ENCODE measurements at places on chromosomes 3 and 15.

GRCh38 chr3:194137506-194138474, 1.8 kb downstream of the HES1 start:
- DNase-seq = peak; percentile 26

DNA sequence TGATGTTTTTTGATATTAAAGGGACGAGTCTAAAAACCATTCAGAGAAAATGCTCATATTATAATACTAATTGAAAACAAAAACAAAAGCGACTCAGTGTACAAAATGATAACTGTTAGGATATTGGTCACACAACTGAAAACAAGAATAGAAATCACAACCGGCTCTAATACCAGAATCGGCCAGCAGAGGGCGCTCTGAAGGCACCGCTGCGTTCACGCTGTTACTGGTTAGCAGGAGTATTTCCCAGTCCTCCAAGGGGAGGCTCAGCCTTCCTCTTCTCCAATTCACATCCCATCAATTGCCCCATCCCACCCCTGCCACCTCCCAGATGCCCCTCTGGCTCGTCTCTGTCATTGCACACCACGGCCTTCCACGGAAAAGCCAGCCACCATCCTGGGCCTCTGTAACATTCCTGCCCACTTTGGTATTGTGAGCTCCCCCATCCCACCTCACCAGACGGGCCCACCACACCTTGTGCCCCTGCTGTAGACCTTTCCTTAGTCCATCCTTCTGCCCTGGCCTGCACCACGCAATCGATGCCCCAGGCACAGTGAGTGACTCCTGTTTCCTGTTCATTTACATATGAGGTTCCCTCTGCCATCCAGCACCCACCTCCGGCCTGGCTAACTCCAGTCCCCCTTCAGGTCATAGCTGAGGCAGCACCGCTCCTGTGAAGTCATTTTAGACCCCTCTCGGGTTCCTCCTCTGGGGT, 8.5 kb downstream of the FAM107A start:
- DNase-seq = peak; percentile 1

DNA sequence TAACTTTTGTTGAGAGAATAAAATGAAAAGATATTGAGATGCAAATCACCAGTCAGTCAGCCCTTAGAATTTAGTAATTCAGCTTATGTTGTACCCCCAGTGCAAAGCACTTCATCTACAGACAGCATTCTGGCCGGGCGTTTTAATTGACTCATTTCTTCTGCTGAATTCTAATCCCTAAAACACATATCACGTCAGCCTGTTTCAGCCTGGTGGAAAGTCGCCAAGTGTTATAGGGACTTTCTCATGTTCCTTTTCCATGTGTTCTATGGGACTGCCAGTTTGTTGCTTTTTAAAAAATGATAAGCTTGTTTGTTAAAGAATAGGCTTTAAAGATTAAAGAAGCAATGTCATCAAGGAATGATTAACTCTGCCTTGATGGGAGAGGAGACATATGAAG, 169.7 kb upstream of the BFSP2 start:
- no peak for DNase-seq

DNA sequence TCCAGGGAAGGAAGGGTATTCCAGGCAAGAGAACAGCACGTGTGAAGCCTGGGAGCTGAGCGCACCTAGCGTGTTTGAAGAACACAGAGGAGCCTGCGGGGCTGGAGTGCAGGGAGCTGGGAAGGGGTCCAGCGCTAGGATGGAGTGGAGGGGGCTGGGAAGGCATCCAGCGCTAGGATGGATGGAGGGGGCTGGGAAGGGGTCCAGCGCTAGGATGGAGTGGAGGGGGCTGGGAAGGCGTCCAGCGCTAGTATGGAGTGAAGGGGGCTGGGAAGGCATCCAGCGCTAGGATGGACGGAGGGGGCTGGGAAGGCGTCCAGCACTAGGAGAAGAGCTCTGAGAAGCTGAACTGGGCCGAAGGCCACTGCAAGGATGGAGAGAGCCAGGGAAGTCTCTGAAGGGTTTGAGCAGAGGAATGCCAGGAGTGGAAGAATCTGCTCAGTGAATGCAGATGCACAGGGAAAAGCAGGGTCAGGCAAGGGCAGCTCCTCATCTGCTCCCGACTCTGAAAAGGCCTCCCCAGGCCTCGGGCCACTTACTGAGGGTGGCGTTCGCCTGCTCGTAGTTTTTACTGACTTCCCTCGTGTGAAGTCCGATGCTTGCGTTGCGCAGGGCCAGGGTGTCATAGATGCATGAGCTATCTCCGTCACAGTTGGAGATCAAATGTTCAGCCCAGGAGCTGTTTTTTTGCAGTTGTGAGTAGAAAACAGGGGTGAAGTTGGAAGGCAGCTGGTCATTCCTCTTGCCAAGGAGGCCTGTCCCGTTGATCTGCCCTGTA, 39.8 kb downstream of the MUC20 start:
- DNase-seq = no peak

DNA sequence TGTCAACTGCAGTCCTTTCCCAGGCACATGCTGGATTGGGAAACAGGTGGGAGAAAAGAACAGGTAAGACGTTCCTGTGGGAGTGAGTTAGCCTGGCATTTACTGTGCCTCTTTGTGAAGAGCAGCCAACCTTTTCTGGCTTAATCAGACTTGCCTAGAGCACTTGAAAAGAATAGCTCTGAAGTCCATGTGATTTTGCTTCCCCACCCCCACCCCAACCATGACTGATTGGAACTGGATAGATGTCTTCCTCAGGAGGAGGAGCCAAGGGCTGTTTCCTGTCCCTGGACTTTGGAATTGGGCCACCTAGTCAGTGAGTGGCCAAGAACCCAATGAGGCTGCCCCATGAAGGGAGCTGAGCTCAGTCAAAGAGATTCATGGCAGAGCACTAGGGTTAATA, 4.7 kb upstream of the TMEM41A start:
- no peak for DNase-seq

GRCh38 chr15:60928210-60928609, 300.9 kb downstream of the RORA start:
- no peak for DNase-seq

- DNase-seq = peak; percentile 85
Measured at GRCh38 chr3:56694867-56695683, 12.0 kb upstream of the TASOR start.

DNA sequence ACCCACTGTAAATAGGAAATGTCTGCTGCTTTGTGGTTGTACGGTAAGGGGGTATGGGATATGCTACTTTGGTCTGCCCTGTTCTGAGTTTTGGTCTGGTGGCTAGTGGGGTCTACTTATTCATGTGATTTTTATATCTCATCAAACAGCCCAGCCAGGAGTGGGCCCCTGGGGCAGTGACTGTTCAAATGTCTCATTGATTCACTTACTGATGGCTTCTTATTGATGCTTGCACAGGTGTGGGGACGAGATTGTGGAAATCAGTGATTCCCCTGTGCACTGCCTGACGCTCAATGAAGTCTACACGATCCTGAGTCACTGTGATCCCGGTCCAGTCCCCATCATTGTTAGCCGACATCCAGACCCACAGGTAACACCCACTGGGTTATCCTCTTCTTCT, 38.5 kb downstream of the STARD5 start:
- DNase-seq = no peak

Measured in T-helper 2 cell (primary cell).